ENCODE measurements at places on chromosomes 11 and 22.

DNA sequence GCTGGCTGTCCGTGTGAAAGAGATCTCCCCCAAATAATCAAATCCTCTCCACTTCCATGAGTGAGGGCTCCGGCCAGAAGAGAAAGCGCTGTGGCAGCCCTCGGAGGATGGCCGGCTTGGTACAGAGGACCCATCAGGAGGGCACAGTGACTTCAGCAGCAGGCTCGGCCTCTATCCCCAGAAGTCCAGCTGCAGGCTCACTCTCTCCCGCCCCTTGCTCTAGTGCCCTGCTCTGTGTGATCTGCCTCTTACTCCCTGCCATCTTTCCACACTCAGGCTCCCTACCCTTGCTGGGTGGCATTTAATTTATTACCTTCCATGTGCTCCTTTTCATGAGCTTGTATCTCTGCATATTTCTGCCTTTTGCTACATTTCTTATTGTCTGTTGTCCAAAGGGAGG lies 129.7 kb downstream of the SPATA19 start:
- DNase-seq, result no peak

DNA sequence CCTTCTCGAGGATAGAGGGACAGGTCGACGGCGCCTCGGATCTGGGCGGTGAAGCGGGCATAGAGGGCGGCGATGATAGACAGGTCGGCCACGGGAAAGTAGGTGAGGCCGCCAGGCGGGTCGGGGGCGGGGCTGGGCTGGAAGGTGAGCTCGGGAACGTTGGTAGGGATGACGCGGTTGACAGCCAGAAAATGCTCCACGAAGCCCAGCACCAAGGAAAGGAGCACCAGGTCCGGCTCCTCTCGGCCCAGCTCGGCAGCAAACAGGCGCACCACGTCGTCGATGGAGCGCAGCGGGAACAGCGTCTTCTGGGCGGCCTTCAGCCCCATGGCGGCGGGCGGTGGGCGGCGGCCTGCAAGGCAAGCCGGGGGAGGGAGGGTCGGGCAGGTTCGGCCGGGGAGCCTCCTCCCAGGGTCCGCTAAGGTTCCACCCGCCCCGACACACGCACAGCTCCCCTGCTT lies 540 bp downstream of the MEN1 start:
- no peak for DNase-seq

DNA sequence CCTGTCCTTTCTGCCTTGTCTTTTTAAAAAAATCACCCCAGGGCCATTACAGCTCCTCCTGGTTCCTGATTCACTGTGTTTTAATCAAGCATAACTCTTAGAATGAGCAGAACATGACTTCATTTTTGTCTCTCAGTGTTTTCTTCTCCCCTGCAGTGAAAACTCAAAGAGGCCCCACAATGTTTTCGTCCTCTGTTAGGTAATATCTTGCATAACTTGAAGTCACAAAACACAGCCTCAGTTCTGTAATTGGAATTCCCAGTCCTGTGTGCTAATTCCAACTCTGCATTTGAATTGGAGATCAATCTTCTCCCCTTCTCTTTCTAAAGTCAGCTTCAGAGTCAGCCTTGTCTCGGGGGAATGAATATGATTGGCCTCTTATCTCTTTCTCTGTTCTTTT lies 186.5 kb upstream of the NAV2 start:
- DNase-seq, result no peak

GRCh38 chr22:42856179-42856864 lies 751 bp downstream of the ARFGAP3 start:
- no peak for DNase-seq

GRCh38 chr11:17224727-17225126 lies 16.9 kb upstream of the PIK3C2A start:
- DNase-seq, result no peak

GRCh38 chr11:75090671-75091177 lies 6.0 kb downstream of the OR2AT4 start:
- DNase-seq, result no peak

DNA sequence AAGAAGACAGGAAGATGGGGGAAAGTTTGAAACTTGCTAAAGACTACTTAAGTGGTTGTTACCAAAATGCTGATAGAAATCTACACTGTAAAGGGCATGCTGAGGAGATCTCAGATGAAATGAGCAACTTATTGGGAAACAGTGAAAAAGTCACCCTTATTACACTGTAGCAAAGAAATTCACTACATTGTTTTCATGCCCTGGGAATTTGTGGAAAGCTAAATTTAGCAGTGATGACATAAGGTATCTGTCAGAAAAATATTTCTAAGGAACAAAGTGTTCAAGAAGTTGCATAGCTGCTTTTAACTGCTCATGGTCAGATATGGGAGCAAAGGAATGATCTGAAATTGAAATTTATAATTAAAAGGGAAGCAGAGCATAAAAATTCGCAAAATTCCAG lies 702.4 kb upstream of the LRRC4C start:
- DNase-seq, result no peak

DNA sequence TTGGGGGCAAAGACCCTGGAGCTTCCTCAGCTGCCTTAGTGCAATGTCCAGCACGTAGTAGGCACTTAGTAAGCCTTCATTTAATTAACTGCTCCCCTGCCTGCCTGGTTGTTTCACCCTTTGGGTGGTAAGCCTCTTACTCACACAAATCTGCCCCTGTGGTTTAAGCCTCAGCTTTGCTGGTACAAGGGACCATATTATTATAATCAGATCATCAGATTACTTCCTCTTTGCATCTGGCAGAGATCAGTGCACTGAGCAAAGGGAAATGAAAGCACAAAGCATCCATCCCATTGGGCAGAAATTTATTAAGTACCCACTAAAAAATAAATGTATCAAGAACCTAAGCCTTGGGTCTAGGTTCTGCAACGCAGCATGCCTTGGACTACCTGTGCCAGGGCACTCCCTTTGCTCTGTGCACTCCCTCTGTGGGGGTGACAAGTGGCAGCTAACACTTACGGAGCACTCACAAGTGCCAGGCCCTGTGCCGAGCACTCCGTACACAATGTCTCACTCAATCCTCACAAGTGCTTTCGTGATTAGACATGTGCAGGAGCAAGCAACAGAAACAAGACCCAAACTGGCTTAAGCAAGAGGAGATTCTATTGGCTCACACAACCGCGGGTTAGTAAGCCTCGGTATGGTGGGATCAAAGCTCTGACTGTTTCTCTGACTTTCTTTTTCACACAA lies 34.9 kb upstream of the DAGLA start:
- DNase-seq, result no peak

DNA sequence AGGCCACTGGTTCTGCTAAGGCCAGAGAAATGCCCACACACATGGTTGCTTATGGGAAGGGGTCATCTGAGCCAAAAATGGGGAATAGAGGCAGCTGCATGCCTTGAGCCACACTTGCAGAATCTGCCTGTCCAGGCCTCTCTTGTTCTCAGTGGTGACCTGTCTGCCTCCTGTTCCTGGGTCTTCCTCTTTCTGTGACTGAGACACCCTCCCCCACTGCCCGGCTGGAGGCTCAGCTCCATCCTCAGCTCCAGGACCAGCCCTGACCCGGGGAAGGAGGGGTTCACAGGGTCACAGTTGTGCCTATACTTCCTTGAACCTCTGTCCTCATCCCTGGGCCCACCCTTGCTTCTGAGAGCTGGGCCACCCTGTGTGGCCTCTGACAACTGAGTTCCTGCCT lies 52.3 kb downstream of the CSF2RB start:
- DNase-seq, result no peak

GRCh38 chr11:88508418-88508758 lies 170.9 kb upstream of the CTSC start:
- no peak for DNase-seq

GRCh38 chr11:38968951-38969350 lies 2370.9 kb upstream of the RAG2 start:
- no peak for DNase-seq

GRCh38 chr11:2930704-2931419 lies 1.6 kb upstream of the PHLDA2 start:
- no peak for DNase-seq

GRCh38 chr22:41237707-41238569 lies 2.8 kb downstream of the CHADL start:
- DNase-seq, result peak; percentile 59

DNA sequence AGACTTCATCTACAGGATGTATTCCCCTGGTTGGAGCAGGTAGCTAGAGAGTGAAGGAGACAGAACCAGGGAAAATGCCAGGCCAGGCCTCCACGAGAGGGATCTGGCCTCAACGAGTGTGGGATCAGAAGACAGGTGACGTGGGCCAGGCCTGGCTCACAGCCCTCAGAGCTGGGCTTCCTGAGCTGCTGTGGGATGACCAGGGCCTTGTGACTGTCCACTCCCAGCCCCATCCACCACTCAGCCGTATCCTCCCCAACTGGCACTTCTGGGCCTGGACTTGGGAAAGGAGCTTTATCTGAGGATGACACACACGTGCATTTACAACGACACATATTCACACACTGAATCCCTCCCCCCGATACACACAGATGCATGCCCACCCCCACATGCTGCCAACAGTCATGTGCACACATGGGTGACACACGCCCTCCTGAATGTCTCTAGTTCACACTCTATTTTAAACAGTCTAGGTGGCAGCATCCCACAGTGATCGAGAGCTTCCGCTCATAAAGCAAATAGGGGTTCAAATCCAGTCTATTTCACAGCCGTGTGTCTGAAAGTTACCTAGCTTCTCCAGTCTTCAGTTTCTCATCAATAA lies 93.1 kb downstream of the TP53I11 start:
- DNase-seq, result no peak

DNA sequence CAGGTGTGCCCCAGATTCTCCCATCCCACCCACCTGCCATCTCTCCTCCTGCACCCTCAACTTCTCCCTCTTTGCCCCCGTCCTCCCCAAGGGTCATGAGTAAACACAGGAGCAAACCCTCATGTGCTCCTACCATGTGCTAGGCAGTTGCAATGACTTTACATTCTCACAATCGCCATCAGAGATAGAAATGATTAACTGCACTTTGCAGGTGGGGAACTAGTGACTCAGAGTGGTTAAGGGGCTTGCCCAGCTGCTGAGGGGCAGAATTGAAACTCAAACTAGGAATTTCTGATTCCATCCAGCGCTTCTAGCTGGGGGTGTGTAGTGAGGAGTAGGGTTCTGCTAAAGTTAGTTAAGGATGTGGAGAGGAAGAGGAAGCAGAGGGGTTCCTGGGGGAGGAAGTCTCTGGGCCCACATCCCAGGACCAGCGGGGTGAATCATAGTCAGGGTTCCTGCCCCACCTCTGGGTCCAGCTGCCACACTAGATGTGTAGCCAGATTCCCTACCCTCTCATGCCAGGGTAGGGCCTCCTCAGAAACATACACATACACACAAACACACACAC lies 16.0 kb upstream of the PRG2 start:
- DNase-seq, result no peak

DNA sequence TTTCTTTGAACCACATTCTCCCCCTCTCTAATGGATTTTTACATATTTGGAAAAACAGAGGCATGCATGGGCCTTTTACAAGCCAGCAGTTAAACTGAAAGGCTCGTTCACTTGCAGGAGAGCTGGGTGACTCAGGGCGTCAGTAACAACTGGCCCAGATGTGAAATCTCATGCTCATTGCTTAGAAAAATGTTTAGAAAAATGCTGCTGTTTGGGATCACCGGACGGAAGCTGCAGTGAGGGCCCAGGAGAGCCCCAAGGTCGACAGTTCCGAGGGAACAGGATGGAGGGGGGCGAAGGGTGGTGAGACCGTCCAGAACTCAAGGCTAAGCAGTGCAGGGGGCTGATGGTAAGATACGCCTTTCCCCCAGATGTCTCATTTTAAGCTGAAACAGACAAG lies 41.7 kb upstream of the SMTN start:
- no peak for DNase-seq

DNA sequence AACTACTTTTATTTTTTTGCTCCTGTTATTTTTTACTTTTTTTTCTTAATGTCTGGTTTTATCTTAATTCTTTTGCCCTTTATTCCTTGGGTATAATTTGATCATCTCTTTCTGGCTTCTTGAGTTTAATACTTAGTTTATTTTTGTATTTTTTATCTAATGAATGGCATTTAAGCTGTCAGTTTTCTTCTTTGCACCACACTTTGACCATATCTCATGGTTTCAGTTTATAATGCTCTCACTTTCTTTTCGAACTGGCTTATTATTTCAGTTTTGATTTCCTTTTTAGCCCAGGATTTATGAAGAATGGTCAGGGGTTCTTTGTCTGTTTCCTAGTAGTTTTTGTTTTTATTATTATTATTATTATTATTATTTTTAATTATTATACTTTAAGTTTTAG lies 48.3 kb downstream of the QSER1 start:
- DNase-seq, result no peak

GRCh38 chr22:17807578-17808410 lies 33.5 kb upstream of the BID start:
- DNase-seq, result no peak

- no peak for DNase-seq
These were observed 566.4 kb downstream of the METTL15 start for GRCh38 chr11:28674433-28675103.

- DNase-seq, result no peak
These were observed 4.8 kb downstream of the PIM3 start for GRCh38 chr22:49965091-49966040.

GRCh38 chr11:33445761-33446161 lies 188.6 kb downstream of the HIPK3 start:
- no peak for DNase-seq

- no peak for DNase-seq
These were observed 79.1 kb upstream of the WNT7B start for GRCh38 chr22:46055911-46056545.

GRCh38 chr11:11979488-11980117 lies 28.8 kb downstream of the DKK3 start:
- DNase-seq, result no peak

DNA sequence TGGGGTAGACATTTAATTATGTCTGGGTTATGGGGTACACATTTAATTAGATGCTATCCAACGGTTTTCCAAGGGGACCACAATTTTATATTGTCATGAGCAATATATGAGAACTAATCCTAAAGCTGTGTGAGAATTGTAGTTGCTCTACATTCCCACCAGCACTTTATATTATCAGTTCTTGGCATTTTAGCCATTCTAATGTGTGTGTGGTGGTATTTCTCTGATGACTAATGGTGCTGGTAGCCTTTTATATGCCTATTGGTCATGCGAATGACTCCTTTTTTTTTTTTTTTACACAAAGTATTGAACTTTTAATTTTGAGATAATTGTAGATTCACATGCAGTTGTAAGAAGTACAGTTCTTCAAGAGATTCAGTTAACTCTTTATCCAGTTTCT lies 26.2 kb downstream of the TMEM135 start:
- DNase-seq, result no peak

DNA sequence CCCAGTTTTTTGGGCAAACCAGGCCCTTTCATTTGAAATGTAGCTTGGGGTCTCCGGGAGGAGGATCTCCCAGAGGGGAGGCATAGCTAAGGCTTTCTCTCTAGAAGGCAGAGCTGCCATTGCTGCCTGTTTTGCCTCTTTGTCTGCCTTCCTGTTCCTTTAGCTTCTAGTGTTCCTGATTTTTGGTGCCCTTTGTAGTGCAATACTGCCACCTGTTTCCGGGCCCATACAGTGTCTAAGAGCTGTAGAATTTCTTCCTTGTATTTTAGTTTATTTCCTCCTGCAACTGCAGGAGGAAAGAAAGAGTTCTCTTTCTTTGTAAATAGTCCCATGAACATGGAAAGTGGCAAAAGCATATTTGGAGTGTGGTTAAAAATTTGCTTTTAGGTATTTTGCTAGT lies 19.3 kb upstream of the GLYATL1 start:
- DNase-seq, result no peak
